Chondrocyte (in vitro differentiated cells): ENCODE measurements at places on chromosomes 5 and 9.

DNA sequence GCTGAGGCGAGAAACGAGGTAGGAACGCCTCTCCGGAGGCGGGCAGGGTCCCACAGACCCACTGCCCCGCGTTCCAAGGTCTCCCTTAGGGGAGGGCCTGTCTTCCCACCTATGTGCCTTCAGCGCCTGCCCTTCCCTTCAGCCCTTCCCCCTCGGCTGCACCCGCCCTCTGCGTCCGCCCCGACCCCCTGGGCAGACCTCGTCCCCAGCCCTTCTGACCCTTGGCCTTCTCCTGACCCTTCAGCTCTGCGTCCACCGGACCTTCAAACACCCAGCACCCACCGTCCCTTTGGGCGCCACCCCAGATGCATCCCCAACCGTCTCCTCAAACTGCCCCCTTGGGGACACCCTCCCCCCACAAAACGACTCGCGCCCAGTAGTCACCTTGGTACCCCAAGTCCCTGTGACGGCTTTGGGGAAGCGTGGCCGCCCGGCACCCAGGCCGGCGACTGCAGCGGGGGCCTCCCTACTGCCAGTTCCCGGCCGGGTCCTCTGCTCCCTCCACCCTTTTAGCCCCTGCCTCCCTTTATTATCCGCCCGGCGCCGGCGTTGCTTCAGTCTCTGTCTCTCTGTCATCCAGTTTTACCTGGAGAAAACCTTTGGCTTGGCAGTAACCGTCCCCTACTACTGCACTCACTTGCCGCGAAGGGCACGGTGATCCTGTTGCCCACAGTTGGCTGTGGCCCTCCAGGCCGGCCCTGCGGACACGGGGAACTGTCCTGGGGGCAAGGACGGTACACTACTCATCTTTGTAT lies 421 bp downstream of the RUSC2 start:
- H3K36me3 ChIP-seq: no peaks in the 10 kb centered on the region
- no peaks in the 10 kb centered on the region for H3K27me3 ChIP-seq
- H3K4me3 ChIP-seq: peak overlapping the region; percentile 97
- H3K4me1 ChIP-seq: peaks cover 37% of the 10 kb centered on the region
- no peak for DNase-seq
- peak overlapping the region; percentile 98 for H3K27ac ChIP-seq

GRCh38 chr9:91032121-91032531 lies 230.5 kb downstream of the SYK start:
- H3K4me1 ChIP-seq: peaks cover 2% of the 10 kb centered on the region
- H3K36me3 ChIP-seq: no peaks in the 10 kb centered on the region
- H3K27me3 ChIP-seq: no peaks in the 10 kb centered on the region

- H3K27me3 ChIP-seq: no peaks in the 10 kb centered on the region
- DNase-seq: no peak
- H3K27ac ChIP-seq: no peak overlapping the region
Measured at GRCh38 chr5:133756036-133756435, 143.7 kb upstream of the FSTL4 start.

DNA sequence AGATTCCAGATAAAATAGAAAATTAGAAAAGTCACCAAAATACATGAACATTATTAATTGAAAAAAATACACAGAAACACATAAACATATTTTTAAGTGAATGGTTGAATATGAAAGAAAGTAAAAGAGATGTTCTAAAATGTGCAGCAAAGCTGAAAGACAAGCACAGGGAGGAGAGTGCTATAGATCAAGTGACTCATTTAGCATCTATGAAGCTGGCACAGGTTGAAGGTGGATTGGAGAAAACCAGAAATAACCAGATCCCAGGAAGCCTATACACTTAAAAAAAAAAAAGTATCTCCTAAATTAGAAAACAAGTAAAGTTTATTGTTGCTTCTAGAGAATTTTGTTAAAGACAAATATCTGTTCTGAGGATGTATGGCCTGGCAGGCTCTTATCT lies 338.9 kb downstream of the CDH12 start:
- no peak overlapping the region for H3K27ac ChIP-seq
- H3K36me3 ChIP-seq: no peaks in the 10 kb centered on the region
- DNase-seq: no peak
- no peaks in the 10 kb centered on the region for H3K4me1 ChIP-seq
- H3K4me3 ChIP-seq: no peak overlapping the region

DNA sequence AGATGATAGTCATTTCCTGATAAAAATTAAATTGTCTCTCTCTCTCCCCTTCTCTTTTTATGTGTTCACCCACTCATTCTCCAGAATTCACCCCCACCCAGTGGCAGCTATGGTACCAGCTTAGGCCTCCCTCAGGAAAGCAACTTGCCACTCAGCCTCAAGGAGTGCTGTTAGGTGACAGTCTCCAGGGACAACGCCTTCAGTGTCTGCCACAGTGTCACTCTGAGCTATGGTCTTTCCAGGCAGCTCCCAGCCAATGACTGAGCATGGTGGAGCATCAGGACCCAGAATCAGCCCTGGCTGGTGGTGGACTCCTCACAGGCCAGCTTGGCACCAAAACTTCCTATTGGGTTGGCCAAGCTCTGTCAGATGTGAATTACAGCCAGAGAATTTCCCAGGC lies 140.9 kb upstream of the PIK3R1 start:
- no peak overlapping the region for H3K4me3 ChIP-seq
- H3K4me1 ChIP-seq: no peaks in the 10 kb centered on the region
- no peak overlapping the region for H3K27ac ChIP-seq
- no peaks in the 10 kb centered on the region for H3K36me3 ChIP-seq

GRCh38 chr9:133880136-133880535 lies 112.0 kb downstream of the VAV2 start:
- H3K27me3 ChIP-seq: no peaks in the 10 kb centered on the region
- H3K4me1 ChIP-seq: peaks cover 41% of the 10 kb centered on the region
- H3K4me3 ChIP-seq: no peak overlapping the region
- H3K27ac ChIP-seq: no peak overlapping the region
- no peak for DNase-seq

DNA sequence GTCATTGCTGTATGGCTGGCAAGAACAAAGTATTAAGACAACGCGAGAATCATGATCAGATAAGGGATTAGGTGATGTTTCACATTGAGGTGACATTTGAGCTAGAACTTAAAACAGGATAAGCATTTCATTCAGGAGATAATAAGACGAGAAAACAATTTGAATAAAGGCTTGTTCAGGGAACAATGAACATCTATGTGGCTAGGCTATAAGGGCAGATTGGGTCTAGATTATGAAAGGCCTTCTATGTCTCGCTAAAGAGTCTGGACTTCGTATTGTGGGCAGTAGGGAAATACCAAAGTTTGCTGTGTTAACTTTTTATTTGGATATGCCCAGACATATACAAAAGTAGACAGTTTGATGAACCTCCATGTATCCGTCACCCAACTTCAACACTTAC lies 6.9 kb downstream of the MRPL22 start:
- no peak overlapping the region for H3K4me3 ChIP-seq
- no peaks in the 10 kb centered on the region for H3K36me3 ChIP-seq
- peaks cover 5% of the 10 kb centered on the region for H3K4me1 ChIP-seq

DNA sequence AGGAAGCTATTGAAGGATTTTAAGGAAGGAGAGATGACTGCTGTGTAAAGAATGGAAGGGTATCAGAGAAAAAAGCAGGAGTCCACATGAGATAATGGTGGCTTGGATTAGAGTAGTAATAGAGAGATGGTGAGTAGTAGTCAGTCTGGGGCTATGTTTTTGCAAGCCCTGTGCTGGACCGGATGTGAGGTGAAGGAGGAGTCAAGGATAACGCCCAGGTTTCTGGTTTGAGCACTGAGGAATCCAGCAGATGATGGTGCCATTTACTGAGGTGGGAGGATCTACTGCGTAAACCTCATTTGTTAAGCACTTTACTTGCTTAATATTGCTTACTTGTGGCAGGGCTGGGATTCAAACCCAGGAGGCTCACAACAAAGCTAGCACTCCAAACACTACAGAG lies 1.1 kb downstream of the TIGD6 start:
- peak overlapping the region; percentile 85 for H3K4me3 ChIP-seq
- no peaks in the 10 kb centered on the region for H3K27me3 ChIP-seq
- peaks cover 3% of the 10 kb centered on the region for H3K36me3 ChIP-seq
- no peak for DNase-seq
- peak overlapping the region; percentile 95 for H3K27ac ChIP-seq

DNA sequence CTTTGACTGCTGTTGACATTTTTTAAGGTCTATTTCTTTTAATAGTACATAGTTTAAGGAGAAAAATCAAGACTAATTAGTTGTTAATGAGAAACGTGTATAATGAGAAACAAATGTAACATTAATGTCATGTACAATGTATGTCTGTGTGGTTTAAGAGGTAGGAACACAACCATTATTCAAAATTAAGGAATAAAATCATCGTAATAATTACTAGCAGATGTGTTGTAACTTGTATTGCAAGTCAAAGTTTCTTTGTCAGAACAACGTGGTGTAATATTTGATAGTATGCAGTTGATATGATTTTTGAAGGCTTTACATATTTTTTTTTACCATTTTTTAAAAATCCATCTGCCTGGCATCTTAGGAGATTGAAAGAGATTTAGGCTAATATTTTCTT lies 120.2 kb upstream of the ARRDC3 start:
- peaks cover 11% of the 10 kb centered on the region for H3K4me1 ChIP-seq
- no peaks in the 10 kb centered on the region for H3K27me3 ChIP-seq
- DNase-seq: no peak
- no peak overlapping the region for H3K4me3 ChIP-seq
- no peak overlapping the region for H3K27ac ChIP-seq

DNA sequence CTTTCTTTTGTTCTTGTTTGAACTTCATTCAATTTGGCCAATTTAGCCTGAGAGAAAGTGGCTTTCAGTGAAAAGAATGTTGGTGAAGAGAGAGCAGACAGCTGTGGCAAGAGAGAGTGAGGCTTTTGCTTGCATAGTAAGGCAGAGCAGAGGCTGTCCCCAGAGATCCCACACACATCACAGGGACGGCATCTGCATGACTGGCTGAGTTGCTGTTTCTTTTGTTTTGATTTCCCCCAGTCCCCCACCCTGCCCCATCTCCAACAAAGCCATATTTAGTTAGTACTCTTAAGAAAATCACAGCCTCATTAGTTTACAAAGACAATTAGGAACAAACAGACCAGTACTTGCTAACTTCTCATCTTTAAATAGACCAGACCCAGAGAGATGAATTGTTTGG lies 363.9 kb upstream of the SEMA6A start:
- H3K36me3 ChIP-seq: no peaks in the 10 kb centered on the region
- no peak overlapping the region for H3K4me3 ChIP-seq
- H3K27me3 ChIP-seq: peaks cover 2% of the 10 kb centered on the region
- H3K4me1 ChIP-seq: peaks cover 5% of the 10 kb centered on the region

DNA sequence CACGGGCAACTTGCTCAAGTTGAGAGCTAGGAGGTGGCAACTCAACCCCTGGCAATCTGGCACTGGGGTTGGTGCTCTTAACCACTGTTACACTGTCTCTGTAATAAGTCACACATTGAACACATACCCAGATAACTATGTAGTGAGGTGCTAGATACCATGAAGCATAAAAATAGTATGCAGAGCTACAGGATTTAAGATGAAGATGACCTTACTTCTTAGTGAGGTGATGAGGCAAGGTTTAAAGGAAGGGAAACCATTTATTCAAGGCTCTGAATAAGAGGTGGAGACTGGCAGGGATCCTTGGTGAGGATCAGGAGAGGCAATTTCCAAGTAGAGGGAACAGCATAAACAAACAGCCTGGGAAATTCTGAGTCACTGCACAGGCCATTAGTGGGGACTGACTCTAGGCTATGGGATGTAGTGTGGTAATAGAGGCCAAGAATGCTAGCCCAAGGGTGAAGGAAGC lies 67.6 kb upstream of the NR3C1 start:
- H3K4me1 ChIP-seq: peaks cover 19% of the 10 kb centered on the region
- no peak for DNase-seq
- H3K27ac ChIP-seq: peak overlapping the region; percentile 47
- no peak overlapping the region for H3K4me3 ChIP-seq
- H3K36me3 ChIP-seq: no peaks in the 10 kb centered on the region
- H3K27me3 ChIP-seq: no peaks in the 10 kb centered on the region

DNA sequence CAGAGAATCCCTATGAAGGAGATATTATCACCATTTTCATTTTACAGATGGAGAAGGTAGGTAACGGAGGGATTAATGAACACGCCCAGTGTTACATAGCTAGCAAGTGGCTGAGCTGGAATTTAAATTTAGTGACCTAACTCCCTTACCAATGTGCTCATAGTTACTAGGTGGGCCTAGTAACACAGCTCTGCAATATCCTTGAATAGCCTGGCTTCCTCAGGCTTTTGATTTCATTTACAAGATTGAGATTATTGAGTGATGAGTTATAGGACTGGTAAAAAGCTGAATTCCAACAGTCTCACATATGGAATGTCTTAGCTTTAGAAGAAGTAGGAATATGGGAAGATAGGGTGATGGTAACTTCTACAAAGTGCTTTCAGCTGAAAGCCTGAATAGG lies 336.3 kb upstream of the KIF2A start:
- no peaks in the 10 kb centered on the region for H3K27me3 ChIP-seq
- DNase-seq: no peak
- H3K4me3 ChIP-seq: no peak overlapping the region
- no peaks in the 10 kb centered on the region for H3K36me3 ChIP-seq
- H3K27ac ChIP-seq: no peak overlapping the region

DNA sequence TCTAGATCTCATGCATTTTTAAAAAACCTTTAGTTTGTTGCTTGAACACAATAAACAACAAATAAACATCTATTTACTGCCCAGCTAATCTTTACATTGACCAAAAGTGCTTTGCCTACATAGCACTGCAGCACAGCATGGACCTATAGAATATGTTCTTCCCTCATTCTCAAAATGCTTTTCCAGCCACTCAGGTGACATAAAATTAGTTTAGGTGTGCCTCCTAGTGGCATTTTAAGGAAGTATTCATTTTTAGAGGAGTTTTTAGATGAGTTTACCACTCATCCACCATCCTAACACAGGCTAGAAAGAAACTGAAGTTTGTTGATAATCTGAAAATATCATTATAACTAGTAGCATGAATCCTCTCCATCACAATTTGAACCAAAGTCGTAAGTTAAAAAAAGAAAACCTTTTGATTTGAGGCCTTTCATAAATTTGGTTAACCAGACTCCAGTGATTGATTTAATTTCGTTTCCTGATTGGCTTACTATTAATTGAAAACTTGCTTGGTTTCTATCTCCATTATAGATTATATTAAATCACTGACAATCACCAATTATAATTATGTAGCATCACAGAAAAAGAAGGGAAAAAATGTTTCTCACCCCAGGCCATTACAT lies 12.6 kb downstream of the PLGRKT start:
- no peaks in the 10 kb centered on the region for H3K27me3 ChIP-seq
- H3K27ac ChIP-seq: no peak overlapping the region
- no peak overlapping the region for H3K4me3 ChIP-seq
- H3K4me1 ChIP-seq: peaks cover 3% of the 10 kb centered on the region
- no peak for DNase-seq

DNA sequence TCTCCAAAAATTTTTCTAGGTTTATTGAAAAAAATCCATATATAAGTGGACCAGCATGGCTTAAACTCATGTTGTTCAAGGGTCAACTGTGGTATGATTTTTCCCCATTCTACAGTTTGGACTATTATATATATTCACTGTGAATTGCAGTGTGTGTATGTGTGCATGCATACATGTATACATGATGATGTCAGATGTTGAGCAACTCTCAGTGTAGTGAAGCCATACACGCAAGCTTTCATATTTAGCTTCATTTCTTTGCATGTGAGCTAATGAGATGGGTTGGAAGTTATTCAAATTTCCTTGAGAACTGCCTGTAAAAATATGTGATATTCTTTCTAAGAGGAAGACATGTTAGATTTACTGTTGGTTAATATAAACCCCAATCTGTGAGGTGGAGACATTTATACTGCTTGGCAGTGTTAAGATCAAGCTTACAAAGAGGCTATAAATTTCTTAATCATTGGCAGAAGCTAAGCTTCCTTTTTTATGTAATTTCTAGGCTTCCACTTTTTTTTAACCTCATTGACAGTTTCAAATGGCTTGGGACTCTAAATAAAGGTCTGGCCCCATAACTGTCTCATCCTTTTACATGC lies 134.8 kb downstream of the GABRG2 start:
- no peak overlapping the region for H3K27ac ChIP-seq
- DNase-seq: no peak
